T-helper 17 cell (primary cell): ENCODE measurements at places on chromosomes 13 and 19.

DNA sequence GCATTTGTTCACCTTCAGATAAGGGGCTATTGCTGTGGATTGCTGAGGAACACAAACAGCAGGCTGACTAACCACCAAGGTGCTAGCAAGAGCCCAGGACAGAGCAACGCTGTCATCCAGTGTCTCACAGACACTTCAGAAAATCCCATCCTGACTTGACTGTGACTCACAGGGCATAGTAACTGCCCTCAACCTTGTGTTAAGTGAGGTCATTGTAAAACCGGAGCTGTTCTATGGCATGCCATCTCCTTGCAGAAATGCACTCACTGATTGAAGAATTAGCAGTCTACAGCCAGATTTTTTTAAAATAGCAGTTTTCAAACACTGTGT, 51.1 kb downstream of the TNFRSF19 start:
- DNase-seq = no peak

DNA sequence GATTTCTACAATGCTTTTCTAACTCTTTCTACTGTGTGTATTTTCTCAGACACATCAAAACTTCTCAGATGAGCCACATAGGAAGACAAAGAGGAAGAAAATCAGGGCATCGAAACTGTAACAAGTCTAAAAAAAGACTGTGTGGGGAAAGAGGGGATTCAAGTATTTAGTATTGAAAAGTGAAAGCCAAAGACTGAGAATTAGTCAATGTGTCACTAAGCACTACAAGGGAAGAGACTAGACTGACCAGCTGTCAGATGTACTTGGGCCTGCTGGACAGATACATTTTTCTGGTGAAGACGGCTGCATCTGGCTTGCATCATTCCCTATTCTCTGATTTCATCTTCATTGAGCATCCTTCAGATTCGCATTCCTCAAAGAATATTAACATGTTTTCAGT, 25.4 kb downstream of the COMMD6 start:
- no peak for DNase-seq

- DNase-seq = no peak
These were observed 105.7 kb upstream of the RAP2A start for GRCh38 chr13:97328222-97328790.

GRCh38 chr19:2167896-2168618, 4.3 kb downstream of the DOT1L start:
- DNase-seq = no peak

DNA sequence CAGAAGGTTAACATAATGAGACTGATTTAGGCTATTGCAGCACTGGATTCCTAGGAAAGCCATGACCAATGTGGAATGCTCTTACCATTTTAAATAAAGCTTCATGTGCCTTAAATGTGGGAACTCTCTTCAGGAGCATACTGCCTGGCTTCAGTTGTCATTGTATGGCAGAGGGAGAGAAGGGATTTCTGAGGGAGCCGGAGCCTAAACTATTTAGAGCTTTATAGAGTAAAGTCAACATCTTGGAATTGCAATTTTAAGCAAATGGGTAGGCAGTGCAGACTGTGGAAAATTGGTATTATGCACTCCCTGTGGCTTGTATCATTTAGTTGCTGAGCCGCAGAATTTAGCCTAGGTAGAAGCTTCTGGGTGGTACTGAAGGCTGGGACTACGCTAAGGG, 2041.4 kb downstream of the PCDH9 start:
- DNase-seq = no peak

DNA sequence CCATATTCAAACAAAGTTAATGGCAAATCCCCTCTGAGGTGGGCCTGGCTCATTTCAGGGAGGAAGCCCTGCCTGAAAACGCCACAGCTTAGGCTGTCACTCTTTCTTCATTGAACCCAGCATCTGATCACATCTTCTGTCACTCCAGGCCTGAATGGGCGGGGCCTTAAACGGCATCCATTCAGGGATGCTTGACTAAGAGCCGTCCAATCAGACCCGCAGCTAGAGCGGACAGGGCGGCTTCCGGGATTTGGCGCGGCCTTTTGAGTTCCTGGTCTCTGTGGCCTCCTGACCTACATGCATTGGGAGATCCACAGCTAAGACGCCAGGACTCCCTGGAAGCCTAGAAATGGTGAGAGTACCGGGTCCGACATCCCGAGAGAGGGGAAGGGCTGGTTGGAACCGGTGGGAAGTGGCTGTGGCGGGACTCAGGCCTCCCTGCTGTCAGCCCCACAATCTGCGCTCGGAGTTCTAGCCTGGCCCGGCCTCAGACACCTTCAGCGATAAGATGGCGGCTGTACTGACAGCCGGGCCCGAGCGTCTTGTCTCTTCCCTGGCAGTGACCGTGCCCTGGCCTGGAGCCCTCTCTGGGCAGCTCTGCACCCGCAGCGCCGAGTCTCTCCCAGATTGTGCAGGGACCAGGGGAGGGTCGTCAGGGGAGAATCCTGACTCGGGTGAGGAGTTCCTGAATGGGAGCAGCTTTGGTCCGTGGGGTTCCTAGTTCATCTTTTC, at the start of gene ZNF723:
Gene ZNF723 (plus strand): TSS at position 261 of the 732 bp plus-strand sequence. CDS start 89 bp downstream, at position 350.
- DNase-seq = no peak

DNA sequence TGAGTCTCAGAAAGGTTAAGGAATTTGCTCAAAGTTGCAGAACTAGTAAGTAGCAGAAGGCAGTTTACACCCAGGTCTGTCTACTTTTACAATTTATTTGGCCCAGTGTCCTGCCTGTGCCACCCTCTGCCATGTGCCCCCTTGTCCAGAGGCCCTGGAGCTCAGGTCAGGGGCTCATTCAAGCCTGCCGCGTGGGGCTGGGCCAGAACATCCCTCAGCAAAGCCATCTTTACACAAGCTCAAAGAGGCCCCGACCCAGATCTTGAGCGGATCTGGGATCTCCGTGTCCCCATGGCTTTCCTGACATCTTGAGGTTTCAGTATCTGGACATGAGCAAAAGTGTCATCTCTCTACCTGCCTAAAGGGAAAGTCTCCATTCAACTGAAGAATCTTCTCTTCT, 76.4 kb upstream of the VSTM2B start:
- DNase-seq = no peak

DNA sequence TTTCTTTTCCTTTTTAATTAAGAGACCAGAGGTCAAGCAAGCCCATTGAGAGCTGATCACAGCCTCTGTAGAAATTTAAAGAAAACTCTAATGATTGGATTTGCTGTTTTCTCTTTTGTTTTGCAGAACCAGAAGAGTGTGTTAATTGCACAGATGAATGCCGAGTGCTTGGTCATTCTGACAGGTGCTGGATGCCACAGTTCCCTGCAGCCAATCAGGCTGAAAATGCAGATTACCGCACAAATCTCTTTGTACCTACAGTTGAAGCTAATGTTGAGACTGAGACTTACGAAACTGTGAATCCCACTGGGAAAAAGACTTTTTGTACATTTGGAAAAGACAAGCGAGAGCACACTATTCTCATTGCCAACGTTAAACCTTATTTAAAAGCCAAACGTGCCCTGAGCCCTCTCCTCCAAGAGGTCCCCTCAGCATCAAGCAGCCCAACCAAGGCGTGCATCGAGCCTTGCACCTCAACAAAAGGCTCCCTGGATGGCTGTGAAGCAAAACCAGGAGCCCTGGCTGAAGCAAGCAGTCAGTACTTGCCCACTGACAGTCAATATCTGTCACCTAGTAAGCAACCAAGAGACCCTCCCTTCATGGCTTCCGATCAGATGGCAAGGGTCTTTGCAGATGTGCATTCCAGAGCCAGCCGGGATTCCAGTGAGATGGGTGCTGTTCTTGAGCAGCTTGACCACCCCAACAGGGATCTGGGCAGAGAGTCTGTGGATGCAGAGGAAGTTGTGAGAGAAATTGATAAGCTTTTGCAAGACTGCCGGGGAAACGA, 93.1 kb downstream of the PCDH17 start:
- no peak for DNase-seq

- no peak for DNase-seq
These were observed 21.1 kb downstream of the LSM14A start for GRCh38 chr19:34193439-34193838.

DNA sequence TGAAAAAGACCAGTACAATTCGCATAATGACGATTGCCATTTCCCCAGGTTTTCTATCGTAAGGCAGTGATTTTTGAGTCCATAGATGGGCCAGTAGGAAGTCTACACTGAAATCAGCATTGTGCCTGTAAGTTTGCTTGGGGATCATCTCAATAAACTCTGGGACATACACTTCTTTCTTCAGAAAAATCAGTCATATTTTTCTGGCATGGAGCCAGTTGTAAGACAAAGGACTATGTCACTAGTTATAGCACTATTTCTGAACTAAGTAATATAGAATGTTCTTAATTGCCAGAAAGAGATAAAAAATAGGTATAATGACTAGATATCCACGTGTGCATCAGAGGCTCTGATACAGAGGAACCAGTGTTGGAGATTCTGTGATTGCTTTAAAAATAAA, 243.5 kb downstream of the LMO7 start:
- DNase-seq = no peak
